Caudate nucleus (tissue), 63 donors: ENCODE measurements at places on chromosomes 7 and 10.

GRCh38 chr10:49756641-49757040 lies 5.5 kb downstream of the OGDHL start:
- DNase-seq: no peak

DNA sequence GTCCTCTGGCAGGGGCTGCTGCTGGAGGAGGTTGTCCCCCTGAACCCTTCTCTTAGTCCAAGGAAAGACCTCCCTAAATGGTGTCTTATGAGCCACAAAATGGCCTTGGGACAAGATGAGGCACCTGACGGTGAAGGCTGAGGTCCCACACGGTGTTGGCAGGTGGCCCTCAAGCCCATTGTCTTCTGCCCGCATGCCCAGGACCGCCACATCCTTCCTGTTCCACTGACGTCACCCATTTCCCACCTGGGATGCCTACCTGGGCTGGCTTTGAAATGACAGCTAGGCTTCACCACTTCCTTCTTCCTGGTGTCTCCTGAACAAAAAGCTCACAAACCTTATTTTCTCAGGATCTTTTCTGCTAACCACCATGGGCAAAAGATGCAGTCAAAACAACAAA lies 2.1 kb upstream of the DMBT1 start:
- DNase-seq: no peak

- DNase-seq: no peak
Measured at GRCh38 chr10:77090381-77091356, 546.9 kb downstream of the KCNMA1 start.

GRCh38 chr10:70890917-70891431 lies 2.6 kb upstream of the PCBD1 start:
- peak; percentile 49 for DNase-seq

DNA sequence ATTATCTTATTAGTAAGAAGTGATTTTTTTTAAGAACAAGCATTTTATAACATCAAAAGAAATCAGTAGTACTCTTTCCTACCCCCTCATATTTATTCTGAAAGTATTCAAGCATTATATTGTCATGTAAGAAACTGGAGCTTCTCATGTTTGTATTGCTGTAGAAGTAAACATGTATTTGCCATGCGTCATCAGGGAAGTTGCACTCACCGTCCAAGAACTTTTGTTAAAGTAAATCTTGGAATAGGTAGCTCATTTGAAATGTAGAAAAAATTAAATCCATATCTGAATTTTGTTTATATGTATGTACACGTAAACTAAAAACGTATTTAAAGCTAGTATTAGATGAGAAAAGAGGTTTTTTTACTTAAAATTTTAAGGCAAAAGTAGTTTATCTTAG lies 96.8 kb downstream of the PTEN start:
- DNase-seq: no peak

- no peak for DNase-seq
Measured at GRCh38 chr7:7761340-7761973, 43.0 kb upstream of the RPA3 start.

DNA sequence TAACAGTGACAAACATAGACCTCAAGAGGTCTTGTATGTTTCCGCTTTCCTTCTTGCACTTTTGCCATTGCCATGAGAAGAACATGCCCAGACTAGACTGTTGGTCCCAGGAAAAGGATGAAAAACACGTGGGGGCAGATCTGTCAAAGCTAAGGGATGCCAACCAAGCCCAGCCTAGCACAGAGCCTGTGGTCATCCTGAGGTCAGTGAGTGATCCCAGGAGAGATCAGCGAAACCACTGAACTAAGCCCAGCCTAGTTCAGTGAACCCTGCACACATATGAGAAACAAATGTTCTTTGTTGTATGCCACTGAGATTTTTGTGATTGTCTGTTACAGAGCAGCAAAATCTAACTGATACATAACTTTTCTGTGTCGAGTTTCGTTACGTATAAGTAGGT lies 718.8 kb downstream of the MAGI2 start:
- no peak for DNase-seq

DNA sequence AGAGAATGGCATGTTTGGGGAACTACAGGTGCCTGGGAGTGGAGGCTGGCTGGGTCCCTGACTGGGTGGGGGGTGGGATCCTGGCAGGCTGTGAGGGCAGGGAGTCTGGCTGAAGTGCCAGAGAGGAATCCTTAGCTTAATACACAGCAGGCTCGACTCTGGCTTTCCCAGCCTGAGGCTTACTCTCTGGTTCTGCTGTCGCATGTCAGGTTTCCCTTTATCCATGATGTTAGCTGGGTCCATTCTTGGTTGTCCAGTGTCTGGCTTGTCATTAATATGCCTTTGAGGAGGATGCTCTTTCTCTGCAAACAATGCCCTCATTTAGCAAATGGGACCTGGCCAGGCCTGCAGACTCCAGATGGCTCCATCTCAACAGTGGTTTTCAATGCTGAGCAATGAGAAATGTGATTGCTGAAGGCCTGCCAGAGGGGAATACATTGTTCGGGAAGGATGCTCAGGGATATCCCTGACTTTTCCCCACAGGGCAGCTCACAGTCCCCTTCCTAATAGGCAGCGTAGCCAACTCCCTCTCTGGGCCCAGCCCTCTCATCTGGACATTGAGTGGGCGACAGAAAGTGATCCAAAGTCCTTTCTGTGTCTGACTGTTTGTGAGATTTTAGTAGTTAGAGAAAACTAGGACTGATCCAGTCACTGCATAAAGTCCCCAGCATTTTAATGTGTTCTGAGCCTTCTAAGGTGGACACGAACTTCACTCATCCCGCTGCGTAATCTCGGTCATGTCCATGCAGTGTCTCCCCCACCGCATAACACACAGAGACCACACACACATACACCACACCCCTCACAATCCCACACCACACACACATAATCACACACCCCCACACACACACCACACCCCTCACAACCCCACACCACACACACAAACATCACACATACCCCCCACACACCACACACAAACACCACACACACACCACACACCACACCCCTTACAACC lies 124.9 kb downstream of the ANLN start:
- peak; percentile 59 for DNase-seq

DNA sequence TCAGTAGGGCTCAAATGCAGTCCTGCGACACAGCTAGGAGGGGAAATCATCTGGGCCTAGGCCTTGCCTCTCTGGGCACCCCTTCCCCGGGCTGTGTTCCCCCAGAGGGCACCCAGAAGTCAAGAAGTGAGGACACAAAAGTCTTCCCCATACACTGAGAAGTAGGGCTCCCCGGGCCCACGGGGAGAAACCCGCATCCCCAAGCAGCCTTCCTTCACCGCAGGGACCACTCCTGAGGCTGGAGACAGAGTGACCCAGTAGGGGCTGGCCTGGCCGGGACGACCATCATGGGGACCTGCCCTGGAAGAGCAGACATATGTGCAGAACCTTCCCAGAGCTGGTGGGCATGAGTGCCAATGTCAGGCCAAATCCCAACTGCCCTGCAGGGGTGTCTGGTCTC lies 163.5 kb downstream of the GFRA1 start:
- no peak for DNase-seq
